ENCODE measurements at places on chromosomes 6 and 20.

DNA sequence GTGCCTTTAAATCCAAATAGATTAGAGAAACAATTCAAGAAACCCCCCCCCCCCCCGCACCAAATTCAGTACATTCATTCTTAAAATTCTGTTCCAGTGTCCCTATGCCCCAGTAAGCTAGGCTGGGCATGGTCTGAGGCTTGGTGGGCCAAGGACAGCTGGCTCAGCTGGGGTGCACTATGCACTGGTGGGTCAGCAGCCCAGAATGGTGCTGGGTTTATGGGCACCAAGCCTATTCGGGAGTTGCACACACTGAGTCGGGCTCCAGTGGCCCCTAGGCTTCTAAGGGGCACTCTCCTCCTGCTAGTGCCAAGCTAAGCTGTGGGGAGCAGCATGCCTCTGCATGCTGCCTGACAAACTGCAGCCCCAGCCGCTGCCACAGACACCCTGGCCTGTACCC lies 20.1 kb upstream of the HLA-B start:
- no peak for DNase-seq
- no peaks in the 10 kb centered on the region for H3K27me3 ChIP-seq
- peaks cover 3% of the 10 kb centered on the region for H3K36me3 ChIP-seq
- H3K27ac ChIP-seq, result no peak overlapping the region

DNA sequence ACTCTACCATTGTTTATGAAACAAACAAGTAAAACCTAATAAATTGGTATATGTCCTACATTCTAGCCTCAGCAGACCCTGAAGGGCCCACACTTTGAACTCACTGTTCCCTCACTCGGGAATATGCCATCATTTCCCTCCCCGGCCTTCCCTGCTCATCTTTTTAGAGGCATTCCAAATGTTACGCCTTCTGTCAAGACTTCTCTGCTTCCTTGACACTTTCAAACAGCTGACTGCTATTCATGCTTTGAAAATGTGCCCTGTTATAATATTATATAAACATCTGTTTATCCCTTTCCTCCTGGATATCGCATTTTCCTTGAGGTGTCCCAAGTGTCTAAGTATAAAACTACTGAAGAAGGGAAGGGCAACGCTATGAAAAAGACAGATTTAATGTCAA lies 249.5 kb upstream of the THEMIS start:
- no peaks in the 10 kb centered on the region for H3K36me3 ChIP-seq
- no peaks in the 10 kb centered on the region for H3K4me1 ChIP-seq
- DNase-seq, result no peak
- no peaks in the 10 kb centered on the region for H3K27me3 ChIP-seq
- H3K27ac ChIP-seq, result no peak overlapping the region

DNA sequence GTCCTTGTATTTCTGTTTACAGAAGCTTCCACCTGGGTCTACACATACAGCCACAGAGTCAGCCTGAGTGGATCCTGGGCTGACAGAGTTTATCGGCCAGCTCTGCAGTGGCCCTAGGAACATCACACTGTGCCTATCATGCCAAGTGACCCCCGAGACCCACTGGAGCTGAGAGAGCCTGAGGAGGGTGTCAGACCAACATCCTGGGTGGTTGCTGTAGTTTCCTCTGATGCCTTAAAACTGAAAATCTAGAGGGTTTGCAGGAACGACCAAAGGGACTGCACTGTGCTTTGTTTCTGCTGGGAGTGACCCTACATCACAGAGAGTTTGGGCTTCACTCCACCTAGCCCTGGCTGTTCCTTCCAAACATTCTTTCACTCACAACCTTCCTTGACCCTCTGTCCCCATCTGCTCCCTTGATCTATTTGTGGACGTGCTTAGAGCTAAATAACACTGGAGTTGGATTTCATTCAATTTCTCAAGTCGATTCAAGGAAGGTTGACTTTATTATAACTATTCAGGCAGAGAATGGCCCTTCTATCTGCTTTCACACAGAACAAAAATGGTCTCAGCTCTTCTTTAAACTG lies 18.1 kb downstream of the MYLK4 start:
- H3K36me3 ChIP-seq, result no peaks in the 10 kb centered on the region
- peaks cover 17% of the 10 kb centered on the region for H3K4me1 ChIP-seq
- H3K27me3 ChIP-seq, result no peaks in the 10 kb centered on the region
- no peak overlapping the region for H3K4me3 ChIP-seq
- H3K27ac ChIP-seq, result no peak overlapping the region
- no peak for DNase-seq

DNA sequence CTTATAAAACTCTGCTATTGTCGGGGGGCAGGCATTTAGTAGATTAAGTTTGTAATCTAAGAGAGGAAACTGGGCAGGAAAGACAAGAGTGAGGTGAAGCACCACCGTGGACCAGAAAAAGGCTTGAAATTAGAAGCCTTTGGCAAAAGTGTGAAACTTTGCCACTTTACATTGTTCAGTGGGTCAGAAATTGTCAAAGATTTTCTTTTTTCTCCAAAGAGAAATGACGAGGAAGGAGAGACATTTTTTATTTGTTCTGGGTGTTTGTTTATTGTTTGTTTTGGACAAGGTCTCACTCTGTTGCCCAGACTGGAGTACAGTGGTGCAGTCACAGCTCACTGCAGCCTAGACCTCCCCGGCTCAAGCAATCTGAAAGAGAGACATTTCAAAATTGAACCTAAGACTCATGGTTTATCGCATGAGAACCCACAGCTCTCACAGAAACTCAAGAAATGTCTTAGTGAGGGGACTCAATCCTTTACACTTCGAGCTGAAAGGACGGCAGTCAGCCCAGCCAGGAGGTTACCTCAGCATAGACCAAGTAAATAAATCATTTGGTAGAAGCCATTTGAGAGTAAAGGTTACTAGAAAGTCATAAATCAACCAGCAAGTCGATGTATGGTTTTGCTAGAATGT lies 262.8 kb upstream of the TAB2 start:
- DNase-seq, result no peak
- peaks cover 3% of the 10 kb centered on the region for H3K4me1 ChIP-seq
- H3K4me3 ChIP-seq, result no peak overlapping the region
- H3K27me3 ChIP-seq, result no peaks in the 10 kb centered on the region
- H3K36me3 ChIP-seq, result peaks cover 4% of the 10 kb centered on the region
- no peak overlapping the region for H3K27ac ChIP-seq

GRCh38 chr6:92564376-92564775 lies 855.0 kb downstream of the EPHA7 start:
- H3K27ac ChIP-seq, result no peak overlapping the region
- no peaks in the 10 kb centered on the region for H3K36me3 ChIP-seq
- H3K4me1 ChIP-seq, result no peaks in the 10 kb centered on the region
- H3K4me3 ChIP-seq, result no peak overlapping the region
- no peaks in the 10 kb centered on the region for H3K27me3 ChIP-seq

DNA sequence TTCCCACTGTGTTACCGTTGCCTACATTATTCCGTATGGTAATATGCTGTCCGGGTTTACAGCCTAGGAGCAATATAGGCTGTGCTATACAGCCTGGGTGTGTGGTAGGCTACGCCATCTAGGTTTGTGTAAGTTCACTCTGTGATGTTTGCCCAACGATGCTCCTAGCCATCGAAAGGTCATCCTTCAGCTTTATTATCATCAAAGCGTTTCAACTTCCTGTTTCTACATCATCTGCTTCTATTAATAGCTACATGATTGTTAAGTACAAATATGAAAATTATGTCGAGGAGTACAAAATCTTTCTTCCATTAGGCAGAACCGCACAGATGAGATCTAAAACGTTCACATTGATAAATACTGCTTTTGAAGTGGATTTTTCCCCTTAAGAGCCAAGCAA lies 69.9 kb downstream of the PPP1R14C start:
- DNase-seq, result no peak
- H3K27ac ChIP-seq, result no peak overlapping the region
- 0 out of 2 replicates have a peak, but pooled peaks cover 4% of the 10 kb centered on the region for H3K4me1 ChIP-seq
- H3K27me3 ChIP-seq, result no peaks in the 10 kb centered on the region
- H3K4me3 ChIP-seq, result no peak overlapping the region
